Cortex of kidney (tissue), 1 donor: ENCODE measurements at places on chromosomes 6 and 20.

- DNase-seq: no peak
These were observed 231.2 kb upstream of the PMEPA1 start for GRCh38 chr20:57940868-57941522.

GRCh38 chr20:22722811-22723210 lies 138.4 kb upstream of the FOXA2 start:
- no peak for DNase-seq

- DNase-seq: no peak
These were observed 42.0 kb downstream of the IRAK1BP1 start for GRCh38 chr6:78909391-78909790.

GRCh38 chr20:38818113-38819065 lies 12.9 kb downstream of the PPP1R16B start:
- no peak for DNase-seq

- DNase-seq: no peak
These were observed 372.9 kb downstream of the PREX1 start for GRCh38 chr20:48454671-48455490.

DNA sequence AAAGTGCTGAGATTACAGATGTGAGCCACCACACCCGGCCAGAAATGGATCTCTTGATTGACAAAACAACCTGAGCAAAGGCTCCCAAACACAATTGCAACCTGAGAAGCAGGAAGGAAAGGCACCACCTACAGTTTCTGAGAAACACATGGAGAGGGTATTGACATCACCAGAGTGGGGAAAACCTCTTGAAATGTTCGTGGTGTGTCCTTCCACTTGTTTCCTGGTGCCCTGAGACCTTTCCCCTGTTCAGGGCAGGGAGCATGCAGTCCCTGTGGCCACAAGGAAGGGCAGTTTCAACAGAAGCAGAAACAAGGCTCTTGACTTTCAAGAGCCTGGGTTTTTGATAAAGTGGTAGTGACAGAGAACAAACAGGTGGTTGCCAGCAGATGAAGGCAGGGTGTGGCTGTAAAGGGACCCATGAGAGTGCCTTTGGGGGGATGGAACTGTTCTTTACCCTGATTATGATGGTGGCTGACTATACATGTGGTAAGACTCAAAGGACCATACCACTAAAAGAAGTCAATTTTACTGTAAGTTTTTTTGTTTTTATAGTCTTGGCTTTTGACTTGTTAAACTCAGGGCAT lies 3.2 kb upstream of the BPIFA1 start:
- DNase-seq: no peak

GRCh38 chr6:106875782-106876321 lies 98.7 kb downstream of the CD24 start:
- no peak for DNase-seq

- no peak for DNase-seq
These were observed 307.1 kb upstream of the PLN start for GRCh38 chr6:118240878-118241528.
